ENCODE measurements at places on chromosomes 1 and 21.

GRCh38 chr1:55172272-55172671 lies 42.9 kb downstream of the USP24 start:
- no peak for DNase-seq

DNA sequence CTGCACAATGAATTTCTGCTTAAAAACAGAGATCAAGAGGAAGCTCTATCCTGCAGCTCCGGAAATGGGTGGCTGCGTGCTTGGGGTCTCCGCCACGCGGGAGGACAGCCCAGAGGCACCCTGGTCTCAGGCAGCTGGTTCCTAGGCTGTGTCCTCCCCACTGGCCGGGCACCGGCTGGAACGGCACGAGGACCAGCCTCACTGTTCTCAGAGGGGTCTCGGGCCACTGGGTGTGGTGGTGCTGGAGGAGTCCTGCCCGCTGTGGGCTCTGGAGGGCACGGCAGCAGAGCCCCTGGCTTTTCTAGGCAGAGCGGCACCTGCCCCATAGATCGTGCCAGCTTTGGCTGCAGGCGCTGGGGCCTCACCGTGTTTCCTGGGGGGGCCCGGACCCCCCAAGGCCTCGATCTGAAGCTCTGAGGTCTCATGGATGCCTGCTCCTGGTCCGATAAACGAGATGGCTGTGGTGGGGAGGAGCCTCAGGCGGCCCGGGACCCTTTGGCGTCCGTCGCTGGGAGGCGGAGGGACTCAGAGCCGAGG lies 8.2 kb upstream of the RNF223 start:
- no peak for DNase-seq

DNA sequence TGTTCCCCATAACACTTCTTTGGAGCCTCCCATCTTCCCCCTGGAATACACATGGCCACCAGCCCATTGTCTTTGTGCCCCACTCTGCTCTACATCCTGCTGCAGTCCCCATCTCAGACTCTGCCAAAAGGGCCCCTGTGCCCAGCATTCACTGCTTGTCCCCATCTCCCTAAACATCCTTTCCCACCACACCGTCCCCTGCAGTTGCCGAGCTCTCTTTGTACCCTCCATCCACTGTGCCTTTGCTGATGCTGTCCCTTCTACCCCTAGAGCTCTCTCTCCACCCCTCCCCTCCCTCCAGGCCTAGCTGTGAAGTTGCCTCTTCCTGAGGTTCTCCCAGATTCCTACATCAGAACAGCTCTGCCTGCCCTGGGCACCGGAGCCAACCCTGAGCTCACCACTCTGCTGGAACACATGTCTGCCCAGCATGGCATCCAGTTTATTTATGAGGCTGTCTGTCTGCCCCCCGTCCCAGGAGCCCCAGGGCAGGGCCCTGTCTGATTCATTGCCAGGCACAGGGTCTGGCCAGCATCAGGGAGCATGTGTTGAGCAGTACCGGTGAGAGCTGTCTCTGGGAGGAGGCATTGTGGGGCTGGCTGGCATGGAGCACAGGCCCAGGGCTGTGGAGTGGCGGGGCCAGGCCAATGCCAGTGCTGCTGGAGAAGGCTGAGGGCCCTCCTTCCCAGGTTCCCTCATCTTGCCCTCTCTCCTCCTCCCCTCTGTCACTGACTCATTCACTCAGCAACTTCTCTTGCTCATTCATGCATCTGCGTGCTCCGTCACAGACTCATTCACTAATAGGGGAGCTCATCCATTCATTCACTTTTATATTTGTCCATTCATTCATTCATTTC lies 28.8 kb downstream of the EDN2 start:
- DNase-seq = no peak

DNA sequence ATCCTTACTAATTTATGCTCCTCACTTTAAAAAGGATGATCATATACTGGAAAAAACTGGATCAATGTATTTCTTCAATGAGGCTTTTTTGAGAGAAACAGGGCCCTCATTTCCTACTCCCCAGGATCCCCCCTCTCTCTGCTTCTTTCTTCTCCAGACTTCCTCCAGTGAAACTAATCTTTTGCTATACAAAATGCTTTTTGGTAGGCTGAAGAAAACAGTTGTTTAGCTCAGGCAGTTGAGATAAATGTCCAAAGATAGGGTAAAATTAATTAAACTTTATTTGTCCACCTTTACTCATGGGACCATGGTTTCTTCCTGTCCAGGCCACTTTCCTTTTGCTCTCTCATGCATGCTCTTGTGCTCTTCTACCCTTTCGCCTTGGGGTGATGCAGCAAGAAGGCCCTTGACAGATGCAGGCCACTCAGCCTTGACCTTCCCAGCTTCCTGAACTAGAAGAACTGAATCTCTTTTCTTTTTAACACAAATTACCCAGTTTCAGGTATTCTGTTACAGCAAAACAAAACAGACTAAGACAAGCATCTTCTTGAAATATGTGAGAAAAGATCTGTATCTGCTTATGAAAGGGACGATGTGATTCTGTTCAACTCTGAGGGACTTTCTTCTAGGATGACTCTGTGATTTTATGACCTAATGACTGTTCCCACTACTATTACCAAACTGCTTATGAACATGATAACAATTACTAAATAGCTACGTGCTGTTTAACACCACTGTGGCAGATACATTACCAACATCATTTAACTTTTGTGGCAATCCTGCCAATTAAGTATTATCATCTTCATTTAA lies 63.7 kb downstream of the NVL start:
- no peak for DNase-seq

- no peak for DNase-seq
Observed at GRCh38 chr1:228076796-228077430, 5.6 kb upstream of the ARF1 start.

- DNase-seq = no peak
Observed at GRCh38 chr21:31801551-31802219, 69.8 kb upstream of the SCAF4 start.

GRCh38 chr1:202844935-202845334 lies 34.2 kb downstream of the PCAT6 start:
- DNase-seq = no peak

GRCh38 chr1:206108635-206109034 lies 8.6 kb downstream of the AVPR1B start:
- DNase-seq = no peak

DNA sequence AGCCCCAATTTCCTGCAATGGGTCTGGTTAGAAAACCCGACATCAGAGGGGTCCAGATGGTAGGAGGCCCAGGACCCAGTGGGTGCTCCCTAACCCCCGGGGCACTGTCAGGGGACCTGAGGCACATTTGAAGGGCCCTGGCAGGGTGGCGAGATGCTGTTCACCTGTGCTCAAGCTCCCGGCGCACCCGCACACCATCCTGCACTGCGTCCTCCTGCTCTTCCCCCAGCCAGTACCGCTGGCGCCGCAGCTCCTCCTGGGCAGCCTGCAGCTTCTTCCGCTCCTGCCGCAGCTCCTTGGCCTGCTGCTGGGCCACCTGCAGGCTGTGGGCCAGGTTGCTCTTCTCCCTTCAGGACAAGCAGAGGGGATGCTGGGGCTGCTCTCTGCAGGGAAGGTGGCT lies 36.0 kb downstream of the RNU1-1 start:
- no peak for DNase-seq

- no peak for DNase-seq
Observed at GRCh38 chr1:147167365-147167764, 4.9 kb downstream of the PRKAB2 start.

DNA sequence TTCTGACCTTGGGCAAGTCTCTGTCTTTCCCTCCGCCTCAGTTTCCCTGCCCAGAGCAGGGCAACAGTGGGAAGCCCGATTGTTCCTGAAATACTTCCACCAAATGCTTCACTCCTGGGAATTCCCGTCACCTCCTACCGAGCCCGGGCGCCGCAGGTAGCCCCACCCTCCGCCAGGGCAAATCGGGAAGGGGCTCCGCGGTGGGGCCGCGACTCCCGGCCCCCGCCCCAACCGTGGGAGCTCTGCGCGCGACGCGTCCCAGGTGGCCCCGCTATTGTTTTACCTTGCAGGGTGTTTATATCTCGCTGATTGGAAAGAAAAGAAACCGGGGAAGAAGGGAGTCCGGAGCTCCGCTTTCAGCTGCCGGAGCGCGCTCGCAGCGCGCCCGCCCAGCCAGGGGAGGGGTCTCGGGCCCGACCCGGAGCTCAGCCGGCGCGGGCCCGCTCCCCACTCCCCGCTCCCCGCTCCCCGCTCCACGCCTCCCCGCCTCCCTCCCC lies 407 bp downstream of the IGSF3 start:
- DNase-seq = no peak

DNA sequence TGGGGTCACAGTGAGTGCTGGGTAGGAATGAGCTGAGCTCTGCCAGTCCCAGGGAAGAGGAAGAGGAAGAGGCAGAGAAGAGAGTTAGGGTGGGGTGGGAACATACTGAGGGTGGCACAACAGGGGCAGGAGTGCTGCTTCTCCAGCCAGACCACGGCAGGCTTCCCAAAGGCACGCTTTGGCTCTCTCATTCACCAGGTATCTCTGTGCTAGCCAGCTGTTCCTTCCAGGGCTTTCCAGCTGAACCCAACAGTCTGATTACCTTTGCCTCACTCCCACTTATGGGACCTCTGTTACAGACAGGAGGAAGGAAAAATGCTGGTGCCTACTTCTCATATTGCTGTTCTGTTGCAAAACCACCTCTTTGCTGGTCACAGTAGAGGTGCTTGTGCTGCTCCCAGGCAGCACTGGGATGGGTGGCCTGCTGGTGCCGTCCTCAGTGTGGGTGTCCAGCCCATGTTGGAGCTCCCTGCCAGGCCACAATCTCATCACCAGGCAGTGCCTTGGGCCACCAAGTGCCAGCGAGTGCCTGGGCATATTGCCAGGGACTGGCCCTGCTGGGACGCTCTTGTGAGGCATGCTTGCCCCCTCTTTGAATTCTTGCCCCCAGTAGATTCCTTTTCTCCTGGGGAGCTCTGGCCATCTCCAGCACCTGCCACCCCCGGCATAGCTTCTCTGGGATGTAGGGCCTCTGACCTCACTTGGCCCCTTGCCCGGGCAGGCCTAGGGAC lies 2.1 kb downstream of the ADORA1 start:
- no peak for DNase-seq

- no peak for DNase-seq
Observed at GRCh38 chr1:63921802-63922201, 148.0 kb downstream of the ROR1 start.

DNA sequence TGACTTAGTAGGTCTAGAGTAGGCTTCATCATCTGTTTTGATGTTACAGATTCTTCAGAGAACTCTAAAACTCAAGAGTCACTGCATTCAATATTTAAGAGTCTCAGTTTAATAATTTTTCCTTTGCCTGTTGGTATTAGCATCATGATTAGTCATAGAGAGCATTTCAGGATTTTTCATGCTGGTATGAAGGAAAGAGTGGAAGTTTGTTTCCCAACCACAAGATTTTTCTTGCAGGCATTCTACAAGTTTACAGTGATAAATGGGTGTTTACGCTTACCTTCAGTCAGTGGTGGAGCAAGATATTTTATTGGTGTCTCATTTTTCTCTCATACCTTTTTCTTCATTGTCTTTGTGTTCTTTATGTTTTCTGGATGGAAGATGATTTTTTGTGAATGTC lies 58.4 kb upstream of the MYOCOS start:
- no peak for DNase-seq

DNA sequence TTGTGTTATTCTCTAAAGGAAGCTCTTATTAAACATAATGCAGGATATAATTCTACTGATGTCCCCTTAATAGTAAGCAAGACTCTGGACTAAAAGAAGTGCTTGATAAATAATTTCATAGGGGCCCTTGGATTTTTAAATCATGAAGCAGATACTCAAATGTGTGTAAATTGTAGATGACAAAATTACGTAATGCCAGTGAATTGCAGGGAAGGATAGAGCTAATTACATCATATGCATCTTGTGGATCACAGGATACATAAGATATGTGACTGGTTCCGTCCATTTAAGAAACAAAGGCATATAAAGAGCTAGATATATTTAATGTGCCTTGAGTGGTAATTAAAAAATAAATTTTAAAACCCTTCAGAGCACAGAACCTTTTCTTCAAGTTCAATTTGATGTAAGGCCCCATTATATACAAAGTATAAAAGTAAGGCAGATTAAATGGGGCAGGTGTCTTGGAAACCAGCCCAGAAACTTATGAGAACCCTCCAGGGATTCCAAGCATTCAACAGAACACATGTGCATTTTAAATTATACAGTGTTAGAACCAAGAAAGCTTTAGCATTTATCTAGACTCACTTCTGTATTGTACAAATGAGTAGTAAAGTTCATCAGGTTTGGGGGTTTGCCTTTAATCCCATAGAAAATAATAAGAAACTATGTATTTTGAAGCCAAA lies 190.4 kb downstream of the NCAM2 start:
- DNase-seq = no peak

- DNase-seq = peak; percentile 1
Observed at GRCh38 chr1:98870959-98871903, 133.4 kb downstream of the PLPPR5 start.

DNA sequence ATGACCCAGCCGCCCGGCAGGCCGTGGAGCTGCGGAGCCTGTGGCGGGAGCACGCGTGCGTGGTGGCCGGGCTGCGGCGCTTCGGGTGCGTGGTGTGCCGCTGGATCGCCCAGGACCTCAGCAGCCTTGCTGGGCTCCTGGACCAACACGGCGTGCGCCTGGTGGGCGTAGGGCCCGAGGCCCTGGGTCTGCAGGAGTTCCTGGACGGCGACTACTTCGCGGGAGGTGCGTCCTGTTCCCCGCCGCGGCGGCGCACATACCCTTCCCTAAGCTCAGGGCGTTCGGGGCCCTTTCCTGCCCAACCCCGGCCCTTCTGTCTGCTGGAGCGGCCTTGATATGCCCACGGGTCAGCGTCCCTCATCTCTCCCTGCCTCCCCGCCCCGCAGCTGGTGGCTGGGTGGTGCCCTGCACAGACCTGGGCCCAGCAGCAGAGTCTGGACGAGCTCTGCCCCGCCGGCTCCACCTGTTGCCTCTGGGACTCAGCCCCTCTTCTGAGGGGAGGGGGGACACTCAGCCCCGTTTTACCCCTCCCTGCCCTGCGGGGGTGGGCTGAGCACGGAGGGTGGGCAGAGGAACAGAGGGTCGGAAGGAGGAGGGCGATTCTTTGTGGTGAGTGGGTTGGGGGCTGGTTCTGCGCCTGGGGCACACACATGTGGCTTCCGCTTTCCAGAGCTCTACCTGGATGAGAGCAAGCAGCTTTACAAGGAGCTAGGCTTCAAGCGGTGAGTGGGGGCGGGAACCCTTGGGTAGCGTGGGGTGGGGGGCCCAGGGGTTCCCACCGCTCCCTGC lies 688 bp downstream of the PRXL2B start:
- DNase-seq = no peak

DNA sequence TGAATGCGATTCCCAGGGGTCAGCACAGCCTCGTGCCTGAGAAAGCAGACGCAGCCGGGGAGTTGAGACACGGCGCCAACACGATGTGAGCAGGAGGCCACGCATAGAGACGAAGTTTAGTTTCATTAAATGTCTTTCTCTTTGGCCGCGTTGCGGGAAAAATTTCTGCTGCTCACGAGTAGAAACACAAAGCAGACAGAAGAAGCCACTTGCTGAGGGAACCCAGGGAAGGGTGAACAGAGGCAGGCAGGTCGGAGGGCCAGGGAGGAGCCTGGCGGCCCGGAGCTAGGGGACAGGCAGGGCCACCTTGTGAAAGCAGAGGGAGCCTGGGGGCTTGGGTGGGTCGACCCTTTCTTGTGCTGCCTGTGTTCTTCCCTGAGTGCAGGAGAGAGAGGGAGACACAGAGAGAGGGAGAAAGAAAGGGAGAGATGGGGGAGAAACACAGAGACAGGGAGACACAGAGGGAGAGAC lies 33.2 kb downstream of the POFUT2 start:
- DNase-seq = no peak

GRCh38 chr1:18644973-18645746 lies 14.5 kb downstream of the PAX7 start:
- no peak for DNase-seq
